ENCODE measurements at places on chromosomes 7 and 10.

GRCh38 chr10:57830877-57831560, 436.7 kb downstream of the IPMK start:
- no peak for DNase-seq

- DNase-seq = no peak
These were observed 10.5 kb upstream of the EZH2 start for GRCh38 chr7:148894591-148894990.

DNA sequence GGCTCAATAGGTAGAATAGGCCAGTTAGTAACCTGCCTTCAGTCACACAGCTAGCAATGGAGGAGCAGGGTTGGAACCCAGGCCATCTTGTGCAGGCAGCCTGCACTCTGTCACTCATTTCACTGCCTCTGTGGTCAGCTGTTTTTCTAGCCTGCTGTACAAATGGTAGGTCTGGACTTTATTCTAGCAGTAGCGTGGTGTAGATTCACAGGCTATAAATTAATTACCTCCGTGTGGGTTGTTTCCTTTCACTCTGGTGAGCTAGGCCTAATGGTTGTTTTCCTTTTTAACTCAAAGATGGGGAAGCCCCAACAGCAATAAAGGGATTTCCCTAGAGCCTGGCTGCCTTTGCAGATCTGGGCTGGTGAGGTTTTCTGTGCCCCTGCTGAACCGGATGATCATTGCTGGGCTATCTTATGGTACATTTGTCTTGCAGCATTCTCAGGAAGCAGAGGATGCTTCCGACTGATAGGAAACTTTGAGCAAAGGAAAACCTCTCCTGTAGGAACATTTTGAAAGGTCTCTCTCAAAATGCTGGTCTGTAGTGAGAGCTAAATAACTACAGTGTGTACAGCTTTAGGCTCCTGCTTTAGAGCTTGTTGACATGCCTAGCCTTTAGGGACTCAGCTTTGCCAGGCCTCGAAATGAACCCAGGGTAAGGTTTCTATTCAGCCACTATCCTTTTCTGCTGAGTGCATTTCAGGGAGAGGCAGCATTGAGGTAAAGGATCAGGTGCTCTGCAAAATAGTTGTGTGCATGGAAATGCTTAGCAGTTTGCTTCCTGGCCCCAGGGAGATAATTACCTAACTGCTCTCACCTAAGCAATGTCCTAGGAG, 157.4 kb downstream of the ST7 start:
- DNase-seq = no peak

- DNase-seq = no peak
These were observed 916.2 kb downstream of the NXPH1 start for GRCh38 chr7:9349625-9350024.
